MCF 10A (cell line): ENCODE measurements at places on chromosomes 3 and 15. TPM values are rescaled to one million over a fixed set of nuclear protein-coding genes. Genes with fewer than 3 reads are reported as not detected.

DNA sequence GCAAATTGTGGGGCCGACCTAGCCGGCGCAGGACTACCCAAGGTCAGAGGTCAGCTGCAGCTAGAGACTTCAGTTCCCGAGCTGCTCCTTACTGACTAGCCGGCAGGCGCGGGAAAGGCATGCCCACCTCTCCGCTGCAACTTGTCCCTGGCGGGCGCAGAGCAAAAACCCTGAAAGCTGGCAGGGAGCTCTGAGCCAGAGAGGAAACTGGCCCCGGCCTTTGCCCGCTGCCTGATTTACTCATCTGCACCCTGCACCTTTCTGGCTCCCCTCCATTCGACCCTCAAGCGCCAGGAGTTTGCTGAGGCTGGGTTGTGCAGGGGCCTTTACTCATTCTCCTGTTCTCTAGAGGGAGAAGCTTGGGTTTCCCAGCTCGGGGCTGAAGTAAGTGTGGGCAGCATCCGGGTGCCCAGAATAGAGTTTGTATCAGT is 1.5 kb downstream of the ZIC4 start:
- no peak for DNase-seq

DNA sequence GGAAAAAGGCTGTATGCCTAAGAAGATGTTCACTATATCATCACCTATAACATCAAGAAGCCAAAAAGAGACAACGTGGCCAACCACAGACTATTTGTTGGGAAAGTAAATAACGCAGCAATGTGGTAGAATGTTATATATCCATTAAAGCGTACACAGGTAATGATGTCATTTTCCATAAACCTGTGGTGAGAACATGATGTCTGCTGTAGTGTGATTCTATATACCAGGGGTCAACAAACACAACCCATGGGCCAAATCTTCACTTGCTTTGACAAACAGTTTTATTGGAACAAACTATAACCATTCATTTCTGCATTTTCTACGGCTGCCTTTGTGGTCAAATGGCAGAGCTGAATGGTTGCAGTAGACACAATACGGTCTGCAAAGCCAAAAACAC is 160.6 kb downstream of the STT3B start:
- DNase-seq = no peak

DNA sequence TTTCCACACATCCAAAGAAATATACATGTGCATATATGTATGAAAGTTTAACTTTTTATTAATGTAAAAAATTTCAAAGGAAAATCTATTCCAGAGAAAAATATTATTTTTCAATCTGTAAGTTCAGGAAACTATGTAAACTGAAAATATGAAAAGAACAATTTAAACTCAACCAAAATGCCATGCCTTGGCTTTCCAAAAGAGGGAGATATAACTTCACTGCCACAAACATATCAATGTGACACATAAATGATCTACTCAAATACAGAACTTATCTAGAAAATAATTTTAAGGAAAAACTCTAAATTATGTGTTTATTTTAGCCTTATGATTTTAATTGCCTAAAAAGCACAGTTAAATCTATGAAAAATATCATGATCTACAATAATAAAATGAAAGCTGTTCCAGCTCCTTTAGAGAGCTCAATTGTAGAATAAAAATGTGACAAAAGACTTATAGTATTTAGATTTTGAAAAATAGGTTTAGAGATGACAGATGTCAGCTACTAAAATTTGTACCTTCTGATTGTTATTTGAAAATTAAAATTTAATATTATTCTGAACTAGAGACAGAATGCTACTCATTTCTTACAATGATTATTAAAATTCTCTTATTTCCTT is 94.8 kb downstream of the GBE1 start:
- DNase-seq = peak; percentile 39

GRCh38 chr3:133246119-133246518 is 153.7 kb upstream of the BFSP2 start:
- no peak for DNase-seq

DNA sequence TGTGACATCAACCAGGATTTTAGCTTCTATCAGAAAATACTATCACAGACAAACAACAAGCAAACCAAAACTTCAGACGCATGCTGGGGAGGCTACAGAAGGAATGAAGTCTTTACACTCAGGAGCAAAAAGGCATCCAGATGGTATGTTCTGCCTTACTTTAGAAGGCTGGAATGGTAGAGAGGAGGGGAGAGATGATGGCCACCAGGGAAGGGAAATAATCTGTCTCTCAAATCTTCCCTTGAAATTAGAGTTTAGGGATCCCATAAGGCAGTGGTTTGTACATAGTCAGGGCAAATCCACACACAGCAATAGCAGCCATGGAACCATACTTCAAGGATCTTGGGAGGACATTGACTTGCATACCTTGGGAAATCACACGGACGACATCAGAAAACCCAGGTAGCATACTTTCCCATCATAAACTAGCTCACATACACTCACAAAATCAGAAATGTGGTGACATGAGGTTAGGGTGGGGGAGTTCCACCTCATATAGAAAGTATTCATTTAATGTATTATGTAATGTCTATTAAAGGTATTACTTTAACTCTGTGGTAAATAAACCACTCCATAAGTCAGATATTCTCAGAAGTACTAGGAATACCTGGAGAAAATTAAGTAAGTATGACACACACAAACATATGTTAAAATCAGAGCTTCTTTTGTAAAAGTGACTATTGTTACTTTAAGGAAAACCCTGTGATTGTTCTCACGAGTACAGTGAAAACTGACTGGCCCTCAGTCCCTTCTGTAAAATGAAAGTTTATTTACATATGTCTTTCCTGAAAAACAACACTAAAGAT is 9.4 kb downstream of the BTLA start:
- DNase-seq = no peak

GRCh38 chr15:31953478-31953877 is 76.8 kb upstream of the CHRNA7 start:
- no peak for DNase-seq

DNA sequence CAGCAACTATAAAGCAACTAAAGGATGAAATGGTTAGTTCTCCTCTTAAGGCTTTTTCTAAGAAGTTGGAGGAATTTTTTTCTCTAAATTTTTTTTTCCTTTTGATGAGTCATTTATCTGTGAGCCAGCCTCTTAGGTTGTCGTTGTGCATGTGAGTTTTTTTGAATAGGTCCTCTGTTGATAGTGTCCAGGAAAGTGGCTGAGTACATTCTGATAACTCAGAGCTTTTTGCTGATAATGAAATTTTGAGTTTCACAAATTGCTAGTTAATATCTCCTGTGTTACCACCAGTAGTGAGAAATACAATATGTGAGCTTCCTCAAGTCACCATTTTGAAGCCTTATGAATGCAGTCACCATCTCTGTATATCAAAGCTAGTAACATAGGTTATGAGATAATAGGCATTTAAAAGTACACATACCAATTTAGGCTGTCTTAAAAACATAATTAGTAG is 7.1 kb upstream of the LXN start:
- DNase-seq = no peak

DNA sequence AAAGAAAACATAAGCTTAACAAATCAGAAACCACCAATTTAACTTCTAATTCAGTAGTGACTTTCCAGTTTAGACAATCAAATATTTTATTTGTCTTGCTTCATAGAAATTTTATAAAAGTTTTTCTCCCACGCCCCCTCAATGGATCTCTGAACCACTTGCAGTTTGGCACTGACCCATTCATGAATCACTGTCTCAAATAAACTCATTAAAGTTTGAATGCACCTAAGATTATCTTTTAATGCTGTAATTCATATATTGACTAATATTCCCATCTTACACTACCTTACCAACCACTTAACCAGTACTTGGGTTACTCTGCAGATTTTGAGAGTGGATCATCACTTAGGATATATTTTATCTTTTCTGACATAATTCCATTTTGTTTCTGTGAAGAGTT is 880.2 kb downstream of the OTOL1 start:
- peak; percentile 16 for DNase-seq

DNA sequence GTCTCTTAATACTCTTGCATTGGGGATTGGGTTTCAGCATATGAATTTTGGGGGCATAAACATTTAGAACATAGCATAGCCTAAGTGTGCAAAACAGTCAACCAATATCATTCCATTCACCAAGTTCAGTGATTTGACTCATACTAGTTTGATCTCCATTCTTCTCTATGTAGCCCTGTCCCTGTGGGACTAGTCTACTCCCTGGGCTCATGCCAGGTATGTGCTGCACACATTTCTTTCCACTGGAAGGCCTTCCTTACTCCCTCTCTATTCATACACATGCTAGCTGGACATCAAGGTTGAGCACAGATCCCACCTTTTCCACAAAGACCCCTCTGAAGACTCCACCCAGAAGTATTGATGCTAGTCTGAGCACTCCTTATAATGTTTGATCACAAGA is 5.1 kb downstream of the ZDHHC23 start:
- DNase-seq = no peak

- DNase-seq = peak; percentile 1
These were observed 12.9 kb downstream of the OCA2 start for GRCh38 chr15:28086175-28086703.

GRCh38 chr3:109702252-109702651 is 364.9 kb upstream of the DPPA4 start:
- DNase-seq = peak; percentile 44

- DNase-seq = no peak
These were observed 5.3 kb downstream of the IP6K2 start for GRCh38 chr3:48711727-48712126.

- peak; percentile 94 for DNase-seq
These were observed 61.6 kb downstream of the RAB7A start for GRCh38 chr3:128787256-128788253.

Gene MTFMT
- 14.9 and 15.9 TPM in 2 replicates for total RNA-seq

Gene STAG1
- 29.2 and 34.3 TPM in 2 replicates for total RNA-seq

Gene ARL13B
- 22.0 and 26.0 TPM in 2 replicates for total RNA-seq

Gene ACKR4
- total RNA-seq = not detected in 2 replicates

Gene DET1
- 5.1 and 7.6 TPM in 2 replicates for total RNA-seq

Gene COX17
- 47.9 and 55.4 TPM in 2 replicates for total RNA-seq

Gene PLCH1
- 0.10 and 0.12 TPM in 2 replicates for total RNA-seq

Gene RBSN
- total RNA-seq = 37.7 and 39.6 TPM in 2 replicates
